SK-N-MC (cell line): ENCODE measurements at places on chromosomes 1 and 21.

DNA sequence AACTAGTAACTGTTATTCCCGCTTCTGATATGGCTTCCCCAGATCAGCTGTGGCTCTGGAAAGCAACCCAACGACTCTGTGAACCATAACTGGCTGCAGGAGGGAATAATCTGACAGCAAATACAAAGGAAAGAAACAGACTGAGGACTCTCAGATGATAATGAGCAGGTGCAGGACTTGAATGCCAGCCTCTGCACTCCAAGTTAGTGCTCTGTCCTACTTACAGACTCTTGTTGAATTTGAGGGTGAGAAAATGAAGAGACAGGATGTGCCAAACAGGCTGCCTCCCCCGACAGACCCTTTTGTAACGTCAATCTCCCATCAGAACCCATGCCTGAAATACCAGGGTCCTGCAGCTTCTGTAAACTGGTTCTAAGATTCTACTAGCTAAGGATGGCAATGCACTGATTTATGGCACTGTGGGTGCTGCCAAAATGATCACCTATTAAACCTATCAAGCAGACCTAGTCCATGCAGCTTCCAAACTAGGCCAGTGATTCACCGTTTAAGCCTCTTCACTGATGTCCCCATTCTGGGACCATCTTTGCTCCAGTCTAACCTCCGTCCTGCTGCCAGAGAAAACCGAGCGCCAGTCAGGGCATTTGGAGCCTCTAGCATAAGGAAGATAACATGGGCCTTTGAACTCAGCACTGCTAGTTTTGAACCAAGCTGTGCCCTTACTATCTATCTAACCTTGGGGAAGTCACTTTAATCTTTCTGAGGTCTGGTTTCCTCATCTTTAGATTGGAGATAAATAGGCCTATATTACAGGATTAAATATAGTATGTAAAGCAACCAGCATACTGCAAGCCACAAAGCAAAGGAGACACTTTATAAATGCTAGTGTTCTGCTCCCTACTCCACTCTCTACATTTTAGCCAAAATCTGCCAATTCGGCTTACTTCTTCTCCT lies 4.8 kb downstream of the MKNK1 start:
- no peak for DNase-seq

- no peak for DNase-seq
Observed at GRCh38 chr1:94110021-94110761, 10.8 kb downstream of the ABCA4 start.

DNA sequence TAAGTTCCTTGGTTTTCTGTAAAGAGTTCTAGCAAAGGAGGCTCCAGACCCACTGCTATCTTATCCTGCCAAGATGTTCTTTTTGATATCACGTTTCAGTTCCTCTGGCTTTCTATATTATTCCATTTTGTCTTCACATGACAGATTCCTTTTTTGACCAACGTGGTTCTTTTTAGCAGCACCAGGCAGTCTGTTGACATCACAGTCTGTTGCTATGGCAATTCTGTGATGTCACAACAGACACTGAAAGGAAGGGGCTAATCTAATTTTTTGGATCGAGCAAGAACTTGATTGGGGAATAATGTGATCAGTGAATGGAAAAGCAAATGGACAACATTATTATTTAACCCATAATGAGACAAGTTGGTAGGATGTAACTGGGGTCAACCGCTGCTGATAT lies 64.5 kb upstream of the GOLT1A start:
- no peak for DNase-seq

DNA sequence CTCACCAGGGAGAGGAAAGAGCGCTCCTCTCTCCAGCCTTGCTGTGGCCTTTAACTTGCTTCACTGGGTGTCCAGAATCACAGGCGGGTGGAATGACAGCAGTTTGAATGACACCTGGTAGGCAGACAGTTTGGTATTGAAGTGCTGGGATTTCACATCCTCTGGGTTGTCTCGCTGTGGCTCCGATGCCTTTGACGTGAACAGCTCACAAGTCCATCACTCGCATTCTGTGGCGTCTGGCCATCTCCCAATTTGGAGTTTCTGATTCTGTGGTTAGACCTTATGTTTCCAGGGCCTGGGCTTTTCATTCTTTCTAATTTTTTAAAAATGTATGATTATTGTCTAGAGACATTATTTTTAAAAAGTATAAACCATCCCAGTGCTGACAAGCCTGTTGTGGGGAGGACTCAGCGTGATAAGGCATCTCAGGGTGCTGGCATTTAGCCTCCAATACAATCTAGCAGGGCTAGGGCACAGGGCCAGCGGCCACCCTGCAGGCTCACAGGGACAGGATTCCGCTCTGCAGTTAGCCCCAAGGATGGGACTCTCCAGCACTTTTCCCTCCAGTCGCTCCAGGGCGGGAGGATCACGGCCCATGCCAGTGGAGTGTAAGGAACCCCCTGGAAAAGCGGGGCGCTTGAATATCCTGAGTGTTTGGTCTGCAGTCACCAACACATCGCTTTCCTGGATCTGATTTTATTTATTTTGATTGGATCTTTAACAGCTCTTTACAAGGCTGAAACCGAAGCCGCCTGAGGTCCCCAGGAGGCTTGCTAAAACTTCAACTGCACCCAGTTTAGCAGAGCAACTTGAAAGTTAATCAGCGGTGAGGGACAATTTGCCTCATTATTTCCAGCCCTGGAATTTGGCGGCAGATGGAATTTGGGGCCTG lies 178.3 kb downstream of the TRABD2B start:
- no peak for DNase-seq

DNA sequence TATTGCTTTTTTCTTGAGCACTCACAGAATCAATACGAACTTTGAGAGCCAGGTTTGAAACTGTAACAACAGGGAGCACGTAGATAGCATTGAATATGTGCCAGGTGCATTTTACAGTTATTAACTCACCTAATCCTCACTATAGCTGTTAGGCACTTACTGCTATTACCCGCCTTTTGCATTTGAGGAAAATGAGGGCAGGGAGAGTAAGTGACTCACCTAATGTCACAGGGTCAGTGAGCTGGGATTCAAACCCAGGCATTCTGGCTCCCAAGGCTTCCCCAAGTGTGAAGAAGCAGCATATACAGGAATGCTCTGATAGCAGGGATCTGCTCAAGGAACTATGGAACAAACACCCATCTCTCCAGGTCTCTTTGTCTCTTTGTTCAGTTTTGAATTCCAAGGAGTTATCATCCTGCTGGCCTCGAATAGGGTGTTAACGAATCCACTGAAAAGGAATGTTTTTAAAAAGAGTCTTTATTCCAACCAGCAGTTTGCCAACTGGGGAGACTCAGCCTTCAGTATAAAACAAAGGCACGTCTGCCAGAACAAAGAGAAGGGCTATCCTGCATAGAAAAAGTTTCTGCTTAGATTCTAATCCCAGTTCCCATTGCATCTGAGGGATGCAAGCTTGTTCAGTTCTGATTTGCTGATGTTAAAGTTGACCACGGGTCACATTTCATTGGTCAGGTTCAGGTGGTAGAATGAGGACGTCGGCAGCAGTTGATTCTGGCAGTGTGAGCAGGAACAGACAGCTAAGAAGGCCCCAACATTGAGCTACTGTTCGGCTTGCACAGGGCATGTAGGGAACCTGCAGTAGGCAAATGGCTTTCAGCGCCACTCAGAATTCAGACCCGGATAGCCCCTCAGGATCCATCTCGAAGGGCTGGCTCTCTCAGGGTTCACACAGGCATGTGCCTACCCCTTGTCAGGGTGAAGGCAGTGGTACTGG lies 22.1 kb downstream of the TRIM67 start:
- no peak for DNase-seq

DNA sequence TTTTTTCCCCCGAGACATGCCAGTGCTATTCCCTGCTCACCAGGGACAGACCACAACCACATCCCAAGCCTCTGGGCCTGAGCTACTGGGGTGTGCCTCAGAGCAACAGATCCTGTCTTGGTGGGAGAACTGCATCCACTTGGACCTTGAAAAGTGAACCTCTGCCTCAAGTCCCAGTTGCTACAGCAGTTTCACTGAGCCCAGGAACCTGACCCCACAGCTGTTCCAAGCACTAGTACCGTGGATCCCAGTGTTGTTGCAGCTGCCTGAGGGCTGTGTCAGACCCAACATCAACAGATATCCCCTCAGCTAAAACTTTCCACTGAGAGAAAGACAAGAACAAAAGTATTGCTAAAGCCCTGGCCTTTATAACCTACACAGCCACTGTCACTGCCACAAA lies 373.0 kb downstream of the PLPP3 start:
- DNase-seq = no peak

DNA sequence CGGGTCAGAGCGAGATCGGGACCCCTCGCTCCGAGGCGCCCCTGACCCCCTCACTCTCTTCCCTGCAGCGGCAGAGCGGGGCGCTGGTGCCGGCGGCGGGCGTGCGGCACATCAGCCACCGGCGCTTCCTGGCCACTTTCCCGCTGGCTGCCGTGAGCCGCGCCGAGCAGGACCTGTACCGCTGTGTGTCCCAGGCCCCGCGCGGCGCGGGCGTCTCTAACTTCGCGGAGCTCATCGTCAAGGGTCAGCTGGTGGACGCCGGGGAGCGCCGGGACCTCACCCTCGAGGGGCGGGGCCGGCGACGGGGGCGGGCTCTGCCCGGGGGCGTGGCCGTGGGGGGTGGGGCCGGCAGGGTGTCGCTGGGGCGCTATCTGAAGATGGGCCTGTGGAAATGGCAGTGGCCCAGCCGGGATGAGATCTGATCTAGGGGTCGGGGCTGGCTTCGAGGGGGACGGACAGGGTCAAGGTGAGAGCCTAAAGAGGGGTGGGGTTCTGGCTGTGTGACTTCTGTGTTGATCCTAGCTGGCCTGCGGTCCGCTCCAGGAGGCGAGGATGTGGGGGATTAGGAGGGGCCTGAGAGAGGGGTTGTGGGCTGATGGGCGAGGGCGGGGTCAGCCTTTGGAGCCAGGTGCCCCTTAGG lies 23.6 kb downstream of the PTPRU start:
- no peak for DNase-seq

- no peak for DNase-seq
Observed at GRCh38 chr1:191662746-191663145, 495.5 kb upstream of the RGS18 start.

GRCh38 chr21:23939369-23940065 lies 1667.8 kb downstream of the MRPL39 start:
- DNase-seq = no peak

DNA sequence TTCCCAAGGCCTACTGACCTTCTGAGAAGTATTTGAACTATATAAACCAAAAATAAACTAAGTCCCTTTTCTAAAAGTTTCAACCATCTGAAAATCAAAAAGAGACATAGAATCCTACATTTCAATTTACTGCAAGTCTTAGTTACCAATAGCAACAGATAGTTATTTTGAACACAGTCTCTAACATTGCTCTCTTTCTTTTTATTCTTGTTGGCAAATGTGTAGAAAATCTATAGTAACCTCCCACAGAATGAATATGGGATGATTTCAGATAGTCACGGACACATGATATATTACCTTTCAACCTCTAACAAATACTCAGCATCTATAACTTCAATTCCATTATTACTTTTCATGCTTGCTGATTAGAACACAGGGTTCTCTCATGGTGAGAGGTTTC lies 68.9 kb upstream of the RAB3GAP2 start:
- no peak for DNase-seq

DNA sequence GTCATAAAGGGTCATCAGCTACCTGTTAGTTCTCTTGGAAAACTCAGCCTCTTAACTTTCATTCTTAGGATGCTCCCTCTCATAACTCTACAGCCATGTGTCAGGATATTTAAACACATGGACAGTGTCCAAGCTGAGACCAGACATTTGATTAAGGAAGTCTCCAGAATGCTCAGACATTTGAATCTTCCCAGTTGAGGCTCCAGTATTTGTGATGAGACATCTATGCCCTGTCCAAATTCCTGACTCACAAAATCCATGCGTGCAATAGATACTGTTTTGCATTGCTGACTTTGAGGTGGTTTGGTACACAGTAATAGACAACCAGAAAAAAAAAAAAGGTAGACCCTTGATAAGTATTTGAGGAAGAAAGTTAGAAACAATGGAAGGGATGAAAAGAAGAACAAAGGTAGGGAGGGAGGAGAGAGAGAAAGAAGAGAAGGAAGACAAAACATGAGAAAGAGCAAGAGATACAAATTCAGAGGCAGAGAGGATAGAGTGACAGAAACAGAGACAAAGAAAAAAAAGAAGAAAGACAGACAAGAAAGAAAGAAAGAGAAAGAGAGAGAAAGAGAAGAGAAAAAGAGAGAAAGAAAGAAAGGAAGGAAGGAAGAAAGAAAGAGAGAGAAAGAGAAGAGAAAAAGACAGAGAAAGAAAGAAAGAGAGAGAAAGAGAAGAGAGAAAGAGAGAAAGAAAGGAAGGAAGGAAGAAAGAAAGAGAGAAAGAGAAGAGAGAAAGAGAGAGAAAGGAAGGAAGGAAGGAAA lies 275.5 kb upstream of the PRMT6 start:
- DNase-seq = no peak

DNA sequence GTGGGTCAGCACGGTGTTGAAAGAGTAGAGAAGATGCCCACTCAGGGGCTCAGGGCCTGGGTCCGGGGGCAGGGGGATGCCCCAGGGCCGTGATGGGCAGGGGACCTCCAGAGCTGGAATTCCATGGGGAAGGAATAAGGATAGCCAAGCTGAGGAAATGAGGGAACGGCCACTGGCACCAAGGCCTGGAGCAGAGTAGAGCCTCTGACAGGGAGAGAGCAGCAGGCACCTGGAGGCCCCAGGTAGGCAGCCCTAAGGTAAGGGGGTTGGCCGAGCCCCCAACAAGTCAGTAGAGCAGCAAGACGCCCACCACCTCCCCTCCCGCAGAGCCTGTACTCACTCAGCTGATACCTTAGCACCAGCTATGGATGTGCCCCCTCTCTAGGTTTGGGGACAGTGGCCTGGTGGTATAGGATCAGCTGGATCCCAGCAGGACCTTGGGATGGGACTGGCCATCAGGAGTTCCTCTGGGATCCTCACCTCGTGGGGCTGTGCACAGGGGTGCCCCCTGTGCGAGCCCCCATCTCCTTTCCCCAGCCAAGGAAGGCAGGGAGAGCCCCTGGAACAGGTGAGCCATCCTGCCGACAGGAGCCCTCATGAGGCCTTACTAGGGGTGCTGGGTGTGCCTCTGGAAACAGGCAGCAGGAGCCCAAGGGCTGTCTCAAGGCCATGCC lies 21.0 kb upstream of the ARF1 start:
- DNase-seq = no peak

GRCh38 chr21:46011267-46011967 lies 29.8 kb downstream of the COL6A1 start:
- no peak for DNase-seq

DNA sequence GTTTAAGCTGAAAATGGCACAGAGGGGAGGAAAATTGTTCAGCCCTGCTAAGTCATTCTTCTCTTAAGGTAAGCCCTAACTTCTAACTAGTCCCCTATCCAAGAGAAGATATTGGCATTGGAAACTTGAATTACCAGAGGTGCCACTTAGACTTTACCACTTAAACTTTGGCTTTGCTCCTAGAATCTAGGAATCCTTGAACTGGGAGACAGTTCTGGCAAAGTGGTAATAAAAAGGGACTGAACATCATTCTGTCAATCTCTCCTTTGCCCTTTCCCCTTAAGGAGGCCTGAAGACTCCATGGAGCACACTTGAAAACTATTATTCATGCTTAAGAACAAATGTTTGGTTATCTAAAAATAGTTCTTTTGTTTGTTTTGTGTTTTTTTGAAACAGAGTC lies 8.4 kb downstream of the ATP1A4 start:
- DNase-seq = no peak

GRCh38 chr1:186829686-186830587 lies 1.2 kb downstream of the PLA2G4A start:
- no peak for DNase-seq

- DNase-seq = no peak
Observed at GRCh38 chr1:113990961-113991360, 11.7 kb downstream of the OLFML3 start.
